ENCODE measurements at places on chromosomes 12 and 14.

- DNase-seq, result peak; percentile 99
These were observed 152.2 kb upstream of the SLC38A2 start for GRCh38 chr12:46524778-46525177.

DNA sequence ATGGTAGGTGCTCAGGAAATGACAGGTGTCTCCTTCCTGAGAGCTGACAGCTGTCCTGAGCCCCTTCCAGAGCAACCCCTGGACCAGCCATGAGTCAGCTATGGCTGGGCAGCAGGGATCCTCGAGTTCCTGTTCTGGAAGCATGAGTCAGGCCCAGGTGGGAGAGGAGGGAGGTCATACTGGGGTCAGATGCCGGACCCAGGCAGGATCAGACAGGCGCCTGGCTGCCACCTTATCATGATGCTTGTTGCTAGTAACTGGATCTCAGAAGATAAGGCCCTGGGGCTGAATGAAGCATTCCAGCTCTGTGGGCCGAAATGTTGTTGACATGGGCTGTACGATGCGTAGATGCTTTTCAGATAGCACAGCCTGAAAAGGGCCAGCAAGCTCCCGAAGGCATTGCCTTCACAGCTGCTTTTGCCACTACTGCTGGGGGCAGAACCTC is 17.4 kb upstream of the KRT7 start:
- DNase-seq, result peak; percentile 73

DNA sequence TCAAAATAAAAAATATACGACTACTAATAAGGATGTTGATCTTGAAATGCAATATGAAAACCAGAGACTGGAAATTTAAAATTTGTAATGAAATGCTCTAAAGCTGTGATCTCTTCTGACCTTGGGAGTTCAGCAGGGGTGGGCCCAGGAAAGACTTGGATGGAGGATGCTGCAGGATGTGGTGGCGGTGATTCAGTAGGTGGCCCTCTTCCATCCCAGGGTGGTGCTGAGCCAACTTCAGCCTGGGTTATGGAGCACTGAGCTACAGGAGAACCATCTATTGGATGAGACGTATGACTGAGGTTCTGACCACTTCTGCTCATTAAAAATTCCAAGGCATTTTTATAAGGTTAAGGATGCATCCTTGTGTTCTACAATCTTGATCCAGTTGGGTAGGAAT is 6.9 kb upstream of the PDE3A start:
- no peak for DNase-seq

DNA sequence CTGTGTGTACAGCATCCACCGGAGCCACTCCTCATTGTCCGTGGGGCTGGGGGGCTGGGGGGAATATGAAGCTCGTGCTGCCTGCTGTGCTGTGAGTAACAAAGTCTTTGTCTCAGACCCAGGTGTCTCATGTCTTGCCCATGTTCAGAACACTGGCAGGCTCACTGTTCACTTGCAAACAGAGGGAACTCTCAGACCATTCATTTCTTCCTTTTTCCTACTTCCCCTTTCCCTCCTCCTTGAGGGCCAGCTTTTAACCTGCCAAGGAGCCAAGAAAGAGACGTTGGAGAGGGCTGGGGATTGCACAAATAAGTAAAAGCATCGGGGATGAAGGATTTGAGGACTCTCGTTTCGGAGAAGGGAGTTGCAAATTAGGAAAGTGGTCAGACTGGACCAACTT is 21.6 kb downstream of the GPR132 start:
- no peak for DNase-seq

GRCh38 chr12:12123036-12123604 is 52.4 kb downstream of the BCL2L14 start:
- DNase-seq, result peak; percentile 8

GRCh38 chr12:34401659-34402227 is 379.4 kb downstream of the ALG10 start:
- DNase-seq, result no peak

DNA sequence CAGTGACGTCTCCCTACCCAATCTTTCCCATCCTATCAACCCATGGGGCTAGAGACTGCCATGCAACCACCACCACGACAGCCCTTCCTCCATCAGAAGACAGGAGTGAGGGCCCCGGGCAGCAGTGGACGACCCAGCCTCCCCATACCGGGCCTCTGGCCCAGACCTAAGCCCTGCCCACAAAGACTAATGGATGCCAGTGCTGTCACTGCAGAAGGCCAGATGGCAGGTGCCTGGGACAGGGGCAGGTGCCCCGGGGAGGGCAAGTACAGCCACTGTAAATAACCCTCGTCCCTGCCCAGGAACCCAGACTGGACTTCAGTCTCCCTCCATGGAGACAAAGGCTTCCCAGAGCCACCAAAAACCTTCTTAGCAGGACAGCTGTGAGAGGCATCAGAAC is 20.3 kb upstream of the HSPB8 start:
- DNase-seq, result no peak

GRCh38 chr12:132407451-132407961 is 78.1 kb upstream of the GALNT9 start:
- DNase-seq, result no peak

DNA sequence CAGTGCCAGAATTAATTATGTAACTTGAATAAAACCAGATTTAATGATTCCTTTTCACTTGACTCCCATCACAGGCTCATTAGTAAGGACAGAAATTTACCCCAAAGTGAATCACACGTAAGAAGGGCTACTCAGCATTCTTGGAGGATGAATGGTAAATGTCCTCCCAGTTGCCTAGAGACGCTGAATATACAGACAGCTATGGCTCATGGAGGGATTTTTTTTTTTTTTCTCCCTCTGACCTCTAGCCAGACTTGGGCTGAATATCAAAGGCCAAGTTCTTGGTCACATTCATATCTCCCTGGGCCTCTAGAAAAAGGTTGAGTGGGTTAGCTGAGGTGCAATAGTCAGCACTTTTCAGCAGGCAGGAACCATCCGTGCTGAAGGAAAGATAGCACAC is 77.5 kb downstream of the PHLDA1 start:
- DNase-seq, result peak; percentile 90

GRCh38 chr12:131525795-131526508 is 184.9 kb upstream of the SFSWAP start:
- no peak for DNase-seq

GRCh38 chr12:132194556-132194955 is 50.3 kb downstream of the NOC4L start:
- DNase-seq, result no peak

GRCh38 chr12:62693376-62694050 is 226.9 kb downstream of the MON2 start:
- peak; percentile 63 for DNase-seq

DNA sequence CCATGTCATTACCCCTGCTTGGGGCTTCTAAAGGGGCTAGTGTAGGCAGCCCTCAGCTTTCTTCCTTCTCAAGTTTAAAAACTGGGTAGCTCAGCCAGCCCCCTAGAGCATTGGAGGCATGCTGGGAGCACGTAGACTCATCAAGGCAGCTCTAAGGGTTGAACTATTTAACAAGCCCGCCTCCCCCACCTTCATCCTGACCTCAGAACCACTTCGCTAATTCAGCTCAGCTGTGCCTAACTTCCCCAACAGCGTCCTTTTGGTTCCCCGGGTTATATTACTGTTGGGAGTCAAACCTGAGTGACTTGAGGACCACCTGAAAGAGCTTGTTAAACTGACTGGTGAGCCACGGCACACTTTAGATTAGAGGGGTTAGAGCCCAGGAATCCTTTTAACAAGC is 30.1 kb downstream of the MAX start:
- no peak for DNase-seq

DNA sequence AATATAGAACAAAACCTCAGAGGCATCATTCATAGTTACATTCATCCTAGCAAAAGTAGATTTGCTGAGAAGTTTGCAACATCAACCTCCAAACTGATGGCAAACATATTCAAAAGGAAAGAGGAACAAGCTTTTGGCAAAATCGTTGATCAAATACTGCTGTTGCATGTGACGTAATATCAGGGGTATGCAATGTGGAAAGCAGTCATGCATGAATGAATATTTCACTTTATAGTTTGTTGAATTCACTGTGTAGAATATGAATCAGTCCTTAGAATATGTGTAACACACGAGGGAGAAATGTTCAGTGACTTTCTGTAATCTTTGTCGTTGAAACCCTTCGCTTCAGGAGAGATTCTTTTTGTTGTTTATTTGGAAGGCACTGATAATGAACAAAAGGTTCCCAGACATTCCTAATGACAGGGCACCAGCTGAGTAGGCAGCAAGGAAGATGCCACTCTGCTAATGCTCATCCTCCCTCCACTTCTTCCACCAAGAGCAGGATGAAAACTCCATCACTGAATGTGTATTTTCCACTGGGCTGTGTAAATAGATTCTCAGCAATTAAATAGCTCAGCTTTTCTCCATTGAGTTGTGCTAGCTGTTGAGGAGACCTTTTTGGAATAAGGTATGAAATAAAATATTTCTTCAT is 126.1 kb downstream of the PELI2 start:
- DNase-seq, result peak; percentile 91

DNA sequence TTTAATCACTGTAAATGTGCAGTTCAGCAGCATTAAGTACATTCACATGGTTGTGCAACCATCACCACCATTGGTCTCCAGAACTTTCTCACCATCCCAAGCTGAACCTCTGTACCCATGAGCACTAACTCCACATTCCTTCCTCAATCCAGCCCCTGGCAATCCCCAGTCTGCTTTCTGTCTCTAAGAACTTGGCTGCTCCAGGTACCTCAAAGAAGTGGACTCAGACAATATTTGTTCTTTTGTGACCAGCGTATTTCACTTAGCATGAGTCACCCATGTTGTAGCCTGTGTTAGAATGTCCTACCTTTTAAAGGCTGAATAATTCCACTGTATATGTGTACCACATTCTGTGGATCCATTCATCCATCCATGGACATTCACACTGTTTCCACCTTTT is 64.6 kb downstream of the SLC24A4 start:
- DNase-seq, result no peak

- peak; percentile 63 for DNase-seq
These were observed 22.0 kb downstream of the USP15 start for GRCh38 chr12:62282057-62282774.

DNA sequence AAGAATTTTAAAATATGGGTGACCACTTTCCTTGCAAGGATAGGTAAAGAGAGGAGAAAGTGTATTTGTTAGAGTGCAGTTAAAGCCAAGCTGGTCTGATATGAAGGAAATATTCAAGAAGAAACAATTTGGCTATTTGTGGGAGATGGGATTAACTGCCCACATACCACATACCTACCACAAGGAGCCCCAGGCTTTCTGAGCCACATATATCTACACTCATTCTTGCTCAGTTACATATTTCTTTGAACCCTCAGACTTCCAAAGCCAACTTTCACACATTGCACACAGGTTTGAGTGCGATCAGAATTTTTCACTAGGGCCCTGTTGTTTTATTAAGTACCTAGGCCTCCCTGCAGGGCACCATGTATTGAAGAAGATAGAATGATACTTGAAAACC is 330.2 kb downstream of the ZFP36L1 start:
- no peak for DNase-seq

- DNase-seq, result no peak
These were observed 12.6 kb upstream of the TTC7B start for GRCh38 chr14:90828642-90829487.

DNA sequence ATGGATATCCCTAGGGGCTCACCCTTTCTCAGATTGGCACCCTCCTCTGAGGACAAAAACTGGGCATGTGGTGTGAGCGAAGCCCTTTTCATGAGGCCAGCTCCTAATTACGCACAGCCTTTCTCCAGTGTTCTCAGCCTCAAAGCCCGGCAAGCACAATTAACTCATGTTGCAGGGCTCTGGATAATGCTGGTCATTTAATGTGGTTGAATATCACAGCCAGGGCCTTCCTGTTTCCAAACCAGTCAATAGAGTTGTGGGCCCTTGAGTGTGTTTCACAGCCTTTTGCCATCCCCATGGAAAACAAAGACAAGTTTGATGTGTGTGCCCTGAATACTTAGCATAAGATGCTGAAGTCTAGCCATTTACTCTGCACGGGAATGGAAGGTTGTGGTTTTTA is 114.2 kb upstream of the ARHGAP5 start:
- no peak for DNase-seq

GRCh38 chr12:128245905-128246304 is 21.1 kb upstream of the TMEM132C start:
- no peak for DNase-seq
